ENCODE measurements at places on chromosomes 2 and 18.

GRCh38 chr2:219951099-219951498, 323.7 kb downstream of the SLC4A3 start:
- DNase-seq: no peak

- peak; percentile 47 for DNase-seq
Observed at GRCh38 chr18:60549338-60549960, 176.9 kb upstream of the MC4R start.

DNA sequence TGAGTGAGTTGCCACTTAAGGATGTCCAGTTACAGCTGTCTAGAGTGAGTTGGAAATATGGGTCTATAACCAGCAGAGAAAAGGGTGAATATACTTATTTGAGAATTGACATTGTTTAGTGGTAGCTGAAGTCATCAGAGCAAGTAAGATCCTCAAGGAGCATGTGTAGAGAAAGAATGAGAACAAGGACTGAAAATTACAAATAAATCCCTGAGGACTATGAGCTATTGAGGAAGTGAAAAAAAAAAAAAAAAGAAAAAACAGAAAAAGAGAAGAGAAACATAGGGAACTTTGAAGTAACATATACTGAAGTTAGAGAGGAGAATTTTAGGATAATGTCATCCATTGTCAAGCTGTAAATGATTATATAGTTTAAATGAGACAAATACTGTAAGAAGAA, 134.0 kb upstream of the CCDC68 start:
- no peak for DNase-seq

- no peak for DNase-seq
Observed at GRCh38 chr2:86577817-86578456, 14.7 kb upstream of the CHMP3 start.

DNA sequence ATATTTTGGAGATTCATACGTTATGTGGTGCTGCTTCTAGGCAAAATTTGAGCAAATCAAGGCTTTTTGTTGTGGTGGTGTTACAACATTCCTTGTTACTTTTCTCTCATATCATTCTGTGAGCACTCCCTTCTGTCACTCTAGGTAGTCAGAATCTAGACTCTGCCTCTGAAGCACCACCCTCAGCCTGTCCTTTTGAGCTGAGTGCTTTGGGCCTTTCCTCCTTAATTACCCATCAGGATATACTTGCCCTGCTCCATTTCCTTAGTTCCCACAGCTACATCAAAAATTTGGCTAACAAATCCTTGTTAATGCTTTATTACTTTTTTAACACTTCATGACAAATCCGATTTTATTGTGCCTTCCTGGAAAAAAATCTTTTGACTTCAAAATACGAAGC, 289.6 kb downstream of the CALCRL start:
- no peak for DNase-seq

GRCh38 chr2:25481381-25482300, 139.9 kb upstream of the DNMT3A start:
- peak; percentile 70 for DNase-seq

DNA sequence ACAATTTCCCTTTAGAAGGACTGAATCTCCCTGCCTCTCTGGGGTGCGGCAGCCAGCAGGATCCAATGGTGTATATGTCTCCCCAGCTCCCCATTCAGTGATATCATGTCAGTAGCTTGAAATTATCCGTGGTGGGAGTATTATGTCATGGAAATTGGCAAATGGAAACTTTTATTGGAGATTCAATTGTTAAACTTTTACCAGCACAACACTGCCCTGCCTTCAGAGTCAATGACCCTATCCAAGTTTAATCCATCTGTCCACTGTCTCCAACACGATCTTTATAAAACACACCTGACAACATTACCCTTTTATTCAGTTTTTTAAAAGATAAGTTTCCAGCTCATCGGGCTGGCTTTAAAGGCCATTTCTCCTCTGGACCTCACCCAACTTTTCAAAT, 5.0 kb upstream of the IL1RN start:
- DNase-seq: no peak

DNA sequence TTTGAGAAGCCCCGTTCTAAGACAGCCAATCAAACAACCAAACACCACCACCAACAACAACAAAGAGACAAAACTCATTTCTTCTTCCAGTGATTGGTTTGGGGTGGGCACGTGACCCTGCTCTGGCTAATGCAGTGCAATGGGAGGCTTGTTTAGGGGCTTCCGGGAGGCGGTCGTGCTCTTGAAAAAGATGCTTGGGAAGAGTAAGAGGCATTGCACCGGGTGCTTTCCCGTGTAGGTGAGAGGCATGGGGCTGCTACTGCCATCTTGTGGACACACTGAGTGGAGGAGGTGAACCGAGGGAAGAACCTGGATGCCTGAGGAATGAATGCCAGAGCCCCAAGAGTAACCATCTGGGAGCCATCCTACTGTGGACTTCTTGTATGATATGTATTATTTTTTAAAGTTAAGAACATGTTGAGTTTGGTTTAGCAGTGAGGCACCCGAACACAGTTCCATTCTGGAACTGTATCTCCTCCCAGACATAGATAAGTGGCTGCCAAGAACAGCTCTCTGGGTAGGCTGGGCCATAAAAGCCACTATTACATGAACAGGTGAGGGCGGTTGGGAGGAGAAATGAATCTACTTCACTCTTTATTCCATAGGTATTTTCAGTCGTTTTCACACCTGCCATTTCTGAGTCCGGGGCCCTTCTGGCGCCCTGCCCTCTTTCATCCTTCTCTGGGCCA, 19.1 kb upstream of the ARHGAP25 start:
- DNase-seq: no peak

DNA sequence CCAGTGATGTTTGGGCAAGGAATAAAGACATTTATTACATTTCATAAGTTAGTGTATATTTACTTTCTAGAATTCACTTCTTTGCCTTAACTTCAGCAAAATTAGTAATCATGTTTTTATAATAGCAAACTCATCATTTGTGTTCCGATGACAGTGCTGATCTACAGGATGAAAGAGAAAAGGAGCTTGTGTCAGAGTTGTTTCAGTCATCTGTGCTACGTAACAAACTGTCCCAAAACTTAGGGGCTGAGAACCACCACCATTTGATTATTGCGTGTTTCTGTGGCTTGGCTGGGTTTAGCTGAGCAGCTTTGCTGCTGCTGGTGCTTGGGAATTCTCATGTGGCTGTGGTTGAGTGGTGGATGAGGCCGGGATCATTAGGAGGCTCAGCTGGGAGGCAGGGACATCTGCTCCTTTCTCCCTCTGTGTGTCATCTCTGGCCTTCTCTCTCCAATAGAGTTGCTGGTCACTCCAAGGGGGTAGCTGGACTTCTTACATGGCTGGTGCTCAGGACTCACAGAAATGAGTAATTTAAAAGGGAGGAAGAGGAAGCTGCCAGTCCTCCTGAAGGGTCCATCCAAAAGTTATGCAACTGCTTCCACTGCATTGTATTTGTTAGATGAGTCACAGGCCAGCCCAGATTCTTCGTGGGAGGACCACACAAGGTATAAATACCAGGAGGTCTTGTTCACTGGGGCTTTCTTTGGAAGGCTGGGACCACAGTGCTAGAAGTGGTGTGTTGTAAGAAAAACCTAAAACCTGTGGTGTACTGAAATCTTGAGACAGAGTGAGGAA, 43.4 kb upstream of the HAAO start:
- DNase-seq: peak; percentile 98
